ENCODE measurements at places on chromosomes 3 and 15.

DNA sequence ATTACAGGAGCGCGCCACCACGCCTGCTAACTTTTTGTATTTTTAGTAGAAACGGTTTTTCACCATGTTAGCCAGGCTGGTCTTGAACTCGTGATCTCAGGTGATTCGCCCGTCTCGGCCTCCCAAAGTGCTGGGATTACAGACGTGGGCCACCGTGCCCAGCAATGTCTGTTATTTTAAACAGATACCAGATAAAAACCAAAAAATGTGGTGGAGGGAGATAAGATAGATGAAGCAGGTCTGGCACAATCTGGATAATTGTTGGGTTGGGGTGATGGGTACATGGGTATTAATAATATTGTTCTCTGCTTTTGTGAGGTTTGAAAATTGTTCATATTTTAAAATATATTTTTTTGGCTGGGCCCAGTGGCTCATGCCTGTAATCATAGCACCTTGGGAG lies 4.7 kb downstream of the RNF111 start:
- no peak for DNase-seq

- peak; percentile 49 for DNase-seq
Measured at GRCh38 chr15:89556413-89557262, 18.6 kb upstream of the TICRR start.

- DNase-seq: no peak
Measured at GRCh38 chr3:67291287-67292252, 293.5 kb downstream of the KBTBD8 start.

GRCh38 chr3:170000051-170000450 lies 33.4 kb downstream of the SEC62 start:
- no peak for DNase-seq

- DNase-seq: no peak
Measured at GRCh38 chr15:101188637-101189408, 63.0 kb downstream of the CHSY1 start.

Measured in D721Med (cell line).